ENCODE measurements at places on chromosomes 6 and 20.

DNA sequence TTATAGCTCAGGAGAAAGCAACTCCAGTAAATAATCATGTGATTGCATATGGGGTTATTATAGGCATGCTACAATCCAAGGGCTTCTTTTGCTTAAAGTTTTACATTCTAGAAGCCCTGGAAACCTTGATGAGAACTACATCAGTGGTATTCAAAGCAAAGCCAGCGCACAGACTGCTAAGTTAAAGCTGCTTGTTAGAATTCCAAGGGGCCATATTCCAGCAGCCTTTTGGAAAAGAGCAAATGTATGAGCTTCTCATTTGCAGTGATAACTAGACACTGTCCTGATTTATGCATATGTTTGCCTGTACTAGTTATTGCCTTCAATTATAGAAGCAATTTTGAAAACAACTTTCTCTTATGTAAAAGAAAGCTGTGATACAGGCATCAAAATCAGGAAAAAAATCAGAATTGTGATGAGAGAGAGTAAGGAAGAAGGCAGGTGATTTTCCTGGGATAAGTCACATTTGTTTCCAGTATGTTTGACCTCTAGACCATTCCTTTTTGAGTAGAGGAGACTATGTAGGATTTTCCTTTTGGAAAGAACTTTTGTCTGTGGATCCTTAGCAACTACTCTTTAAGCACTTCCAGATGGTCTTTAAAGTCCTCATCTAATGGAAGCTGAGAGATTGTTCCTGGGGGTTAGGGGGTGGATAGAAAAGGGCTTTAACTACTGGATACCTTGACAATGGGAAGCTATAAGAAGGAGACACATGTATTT is 159.2 kb downstream of the PLCB4 start:
- no peak for DNase-seq

- DNase-seq = no peak
These were observed 460.2 kb downstream of the COL12A1 start for GRCh38 chr6:74745670-74746069.

GRCh38 chr6:96704713-96705112 is 132.6 kb downstream of the GPR63 start:
- no peak for DNase-seq

DNA sequence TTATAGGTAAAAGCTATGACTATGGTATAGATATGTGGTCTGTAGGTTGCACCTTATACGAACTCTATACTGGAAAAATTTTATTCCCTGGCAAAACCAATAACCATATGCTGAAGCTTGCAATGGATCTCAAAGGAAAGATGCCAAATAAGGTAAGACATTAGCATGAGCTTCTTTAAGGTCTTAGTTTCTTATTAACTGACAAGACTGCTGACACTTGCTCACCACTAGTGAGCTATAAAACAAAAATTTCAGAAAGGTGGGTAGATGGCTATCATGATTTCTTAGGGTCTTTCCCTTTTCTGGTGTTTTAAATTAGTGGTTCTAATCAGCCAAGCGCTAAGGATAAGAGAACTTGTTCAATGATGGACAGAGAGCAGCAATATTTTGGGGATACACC is 21.9 kb downstream of the FAM217A start:
- no peak for DNase-seq

DNA sequence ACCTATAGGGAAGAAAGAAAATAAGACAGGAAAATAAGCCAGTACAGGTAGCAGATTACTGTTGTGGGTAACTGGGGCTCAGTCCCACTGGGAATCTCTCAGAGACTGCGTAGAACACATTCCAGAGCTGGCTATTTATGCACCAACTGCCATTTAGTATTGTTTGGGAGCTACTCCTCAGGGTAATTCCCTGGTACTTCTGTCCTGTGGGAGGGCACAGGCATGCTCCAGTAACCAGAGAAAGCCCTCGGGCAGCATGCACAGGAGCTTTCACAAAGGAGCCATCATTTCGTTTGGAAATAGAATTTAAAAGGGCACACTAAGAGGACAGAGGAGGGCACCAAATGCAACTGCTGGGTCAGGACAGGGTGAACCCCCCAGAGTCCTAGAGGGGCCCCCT is 148.0 kb upstream of the LRFN2 start:
- DNase-seq = no peak

DNA sequence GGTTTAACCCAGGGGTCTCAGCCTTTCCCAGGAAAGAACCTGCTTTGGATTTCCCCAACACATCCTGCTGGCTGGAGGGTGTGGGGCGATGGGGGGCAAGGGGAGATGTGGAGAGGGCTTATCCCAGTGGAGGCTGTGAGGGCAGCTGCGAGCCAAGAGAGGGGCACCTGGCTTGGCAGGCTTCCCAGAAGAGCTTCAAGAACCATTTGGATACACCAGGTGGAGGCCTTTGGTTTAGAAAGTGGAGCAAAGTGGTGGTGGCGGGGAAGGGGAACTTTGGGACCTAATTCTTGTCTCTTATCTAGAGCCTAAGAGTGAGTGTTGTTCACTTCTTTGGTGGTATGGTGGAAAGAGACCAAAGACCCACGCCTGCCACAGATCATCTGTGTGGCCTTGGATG is 12.4 kb downstream of the CD40 start:
- DNase-seq = no peak

GRCh38 chr20:24979036-24979960 is 13.3 kb downstream of the APMAP start:
- DNase-seq = no peak

GRCh38 chr6:41470029-41470330 is 76.2 kb upstream of the FOXP4 start:
- no peak for DNase-seq

GRCh38 chr6:105748737-105749161 is 337.4 kb upstream of the PRDM1 start:
- DNase-seq = peak; percentile 15

- no peak for DNase-seq
These were observed 735 bp upstream of the MOG start for GRCh38 chr6:29656157-29656556.

DNA sequence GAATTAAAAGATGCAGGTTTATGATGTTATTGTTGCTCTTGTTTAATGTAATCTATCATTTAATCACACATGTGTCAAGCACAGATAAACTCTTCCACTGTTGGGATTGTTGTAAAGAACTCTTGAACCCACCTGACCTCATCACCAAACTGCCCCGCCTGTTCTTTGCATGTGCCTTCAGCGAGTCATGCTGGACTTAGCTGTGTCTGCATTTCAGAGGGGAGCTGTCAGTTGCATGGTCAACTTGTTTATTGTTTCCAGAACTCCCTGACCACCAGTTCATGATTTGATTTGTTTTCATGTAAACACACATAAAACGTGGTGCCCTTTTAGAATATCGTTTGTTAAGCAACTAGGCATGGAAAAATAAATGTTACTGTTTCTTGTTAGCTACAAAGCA is 93.6 kb downstream of the KHDC1L start:
- no peak for DNase-seq

GRCh38 chr20:52590100-52590499 is 382.1 kb upstream of the TSHZ2 start:
- no peak for DNase-seq

DNA sequence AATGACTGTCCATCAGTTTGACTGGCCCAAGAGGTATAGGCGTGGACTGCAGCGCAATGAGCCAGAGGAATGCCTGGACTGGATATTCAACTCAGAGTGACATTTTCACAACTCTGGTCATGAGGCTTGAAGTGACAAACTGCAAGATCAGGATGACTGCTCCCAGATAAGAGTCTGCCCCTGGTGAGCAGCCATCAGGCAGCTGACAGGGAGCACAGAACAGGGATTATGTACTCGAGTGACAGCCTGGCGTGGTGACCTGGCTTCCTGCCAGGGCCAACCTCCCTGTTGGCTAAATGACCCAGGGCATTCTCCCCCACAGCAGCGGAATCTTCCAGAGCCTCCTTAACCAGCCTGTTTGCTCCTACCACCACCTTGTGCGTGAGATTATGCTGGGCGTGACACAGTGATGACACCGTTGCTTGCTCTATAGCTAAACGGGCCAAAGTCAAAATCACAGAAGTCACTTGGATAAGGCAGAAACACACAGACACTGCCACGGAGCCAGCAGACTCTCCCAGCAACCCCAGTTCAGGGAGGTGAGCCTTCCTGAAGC is 209.1 kb upstream of the JARID2 start:
- DNase-seq = no peak

GRCh38 chr6:112117554-112117953 is 30.2 kb downstream of the FAM229B start:
- DNase-seq = no peak

GRCh38 chr6:101931766-101932165 is 538.3 kb downstream of the GRIK2 start:
- no peak for DNase-seq

GRCh38 chr6:137952247-137952646 is 85.2 kb downstream of the TNFAIP3 start:
- DNase-seq = no peak

- no peak for DNase-seq
These were observed 15.0 kb upstream of the RSPO3 start for GRCh38 chr6:127103482-127103881.

DNA sequence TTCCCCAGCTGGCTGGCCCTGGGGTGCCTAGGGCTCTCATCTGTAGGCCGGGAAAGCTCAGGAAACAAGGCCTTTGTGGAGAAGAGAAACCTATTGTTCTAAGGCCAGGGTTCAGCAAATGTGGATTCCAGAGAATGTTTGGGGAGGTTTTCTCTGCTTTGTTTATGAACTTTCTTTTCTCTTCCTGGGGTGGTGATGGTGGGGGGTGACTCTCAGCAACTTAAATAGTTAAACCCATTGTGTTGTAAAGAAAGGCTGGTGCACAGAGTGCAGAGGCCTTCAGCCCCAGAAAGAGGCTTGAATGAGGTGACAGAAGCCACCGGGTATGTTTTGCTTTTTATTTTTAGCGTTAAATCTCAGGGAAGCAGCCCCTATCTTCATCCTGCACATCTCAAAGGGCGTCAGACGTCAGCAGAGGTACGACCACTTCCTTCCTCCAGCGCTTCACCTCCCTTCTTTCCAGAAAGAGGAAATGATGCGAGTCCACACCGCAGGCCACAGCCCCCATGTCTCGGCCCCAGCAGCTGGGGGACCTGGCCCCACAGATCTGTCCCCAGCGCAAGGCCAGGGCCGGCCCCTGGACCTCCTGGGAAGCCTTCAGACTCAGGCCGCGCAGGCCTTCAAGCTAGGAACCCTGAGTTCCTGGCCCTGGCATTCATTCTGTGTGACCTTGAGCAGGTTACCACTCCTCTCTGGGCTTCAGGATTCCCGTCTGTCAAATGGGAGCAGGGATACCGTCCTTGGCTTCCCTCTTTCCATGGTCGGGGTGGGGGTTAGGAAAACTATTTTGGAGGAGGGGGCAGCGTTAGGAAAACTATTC is 605 bp upstream of the PPP1R16B start:
- peak; percentile 77 for DNase-seq

DNA sequence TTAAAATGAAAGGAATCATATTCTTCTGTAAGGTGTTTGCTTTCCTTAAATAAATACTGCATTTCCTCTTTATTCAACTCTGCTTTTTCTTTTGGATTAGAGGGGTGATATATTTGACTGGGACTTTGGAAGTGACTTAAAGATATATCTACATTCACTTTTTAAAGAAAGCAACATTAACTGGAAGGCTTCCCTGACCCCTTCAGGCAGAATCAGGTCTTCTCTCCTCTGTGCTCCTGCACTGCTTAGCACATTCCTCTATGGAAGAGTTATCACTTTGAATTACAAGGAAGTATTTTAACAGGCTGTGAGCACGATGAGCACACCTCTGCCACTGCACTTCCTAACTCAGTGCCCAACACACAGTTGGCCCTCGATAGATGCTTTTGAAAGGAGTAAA is 59.2 kb upstream of the POU3F2 start:
- no peak for DNase-seq

DNA sequence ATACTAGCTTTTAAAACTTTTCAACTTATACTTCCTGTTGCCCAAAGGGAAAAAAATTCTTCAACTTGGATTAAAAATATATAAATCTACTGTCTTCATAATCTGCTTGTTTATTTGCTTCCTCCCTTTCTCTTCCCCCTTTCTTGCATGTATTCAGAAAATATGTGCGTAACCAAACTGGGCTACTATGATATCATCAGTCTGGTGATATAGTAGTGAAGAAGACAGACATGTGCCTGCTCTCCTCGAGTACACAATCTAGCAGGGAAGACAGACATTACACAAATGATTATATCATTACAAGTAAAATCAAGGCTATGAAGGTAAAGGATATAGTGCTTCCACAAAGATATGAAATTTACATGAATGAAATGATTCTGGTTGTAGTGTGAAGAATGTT is 31.0 kb downstream of the IBTK start:
- DNase-seq = no peak

- DNase-seq = no peak
These were observed 2.2 kb downstream of the EEF1A2 start for GRCh38 chr20:63496596-63497120.

GRCh38 chr6:12132351-12133222 is 120.5 kb downstream of the HIVEP1 start:
- no peak for DNase-seq

DNA sequence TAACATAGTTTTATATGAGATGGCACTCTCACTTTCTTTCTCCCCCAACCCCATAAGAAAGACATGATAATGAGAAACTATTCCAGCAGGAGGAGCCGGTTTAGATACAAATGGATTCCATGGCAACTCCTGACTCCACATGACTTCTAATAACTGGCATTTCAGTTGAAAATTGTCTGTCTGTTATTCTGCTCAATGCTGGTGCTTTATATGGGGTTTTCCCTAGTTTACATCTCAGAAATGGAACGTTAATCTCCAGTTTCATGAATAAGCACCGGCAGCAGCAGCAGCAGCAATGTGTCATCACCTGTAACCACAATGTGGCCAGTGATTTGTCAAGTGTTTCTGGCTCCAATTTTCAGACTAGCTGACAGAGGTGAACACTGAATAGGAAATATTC is 8.0 kb upstream of the SIM1 start:
- DNase-seq = no peak

DNA sequence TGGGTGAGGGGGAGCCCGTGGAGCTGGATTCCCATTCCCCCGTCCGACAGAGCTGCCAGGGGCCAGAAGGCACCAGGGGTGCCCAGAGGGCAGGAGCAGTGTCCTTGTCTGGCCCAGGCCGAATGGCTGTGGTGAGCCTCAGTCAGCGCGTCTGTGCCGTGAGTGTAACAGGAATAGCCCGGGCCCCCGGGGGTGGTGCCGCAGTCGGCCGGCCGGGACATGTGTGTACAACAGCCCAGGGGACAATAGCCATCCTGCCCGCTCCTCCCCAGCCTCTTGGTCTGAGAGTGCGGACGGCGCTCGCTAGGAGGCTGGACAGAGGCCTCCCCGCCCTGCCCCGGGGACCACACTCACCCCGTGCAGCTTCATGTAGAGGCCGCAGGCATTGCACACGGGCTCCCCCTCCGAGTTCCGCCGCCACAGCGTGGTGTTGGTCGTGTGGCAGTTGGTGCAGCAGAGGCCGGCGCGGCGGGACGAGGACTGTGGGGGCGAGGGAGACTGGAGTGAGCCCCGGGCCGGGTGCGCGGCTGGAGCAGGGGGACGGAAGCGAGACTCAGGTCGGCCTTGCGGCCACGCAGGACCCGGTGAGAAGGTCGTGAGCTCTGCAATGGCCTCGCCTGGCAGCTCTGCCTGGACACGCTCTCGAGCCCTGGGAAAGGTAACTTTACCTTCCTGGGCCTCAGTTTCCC is 9.6 kb downstream of the GATA5 start:
- no peak for DNase-seq
